ENCODE measurements at places on chromosomes 7 and 10. TPM values are rescaled to one million over a fixed set of nuclear protein-coding genes. Genes with fewer than 3 reads are reported as not detected.

DNA sequence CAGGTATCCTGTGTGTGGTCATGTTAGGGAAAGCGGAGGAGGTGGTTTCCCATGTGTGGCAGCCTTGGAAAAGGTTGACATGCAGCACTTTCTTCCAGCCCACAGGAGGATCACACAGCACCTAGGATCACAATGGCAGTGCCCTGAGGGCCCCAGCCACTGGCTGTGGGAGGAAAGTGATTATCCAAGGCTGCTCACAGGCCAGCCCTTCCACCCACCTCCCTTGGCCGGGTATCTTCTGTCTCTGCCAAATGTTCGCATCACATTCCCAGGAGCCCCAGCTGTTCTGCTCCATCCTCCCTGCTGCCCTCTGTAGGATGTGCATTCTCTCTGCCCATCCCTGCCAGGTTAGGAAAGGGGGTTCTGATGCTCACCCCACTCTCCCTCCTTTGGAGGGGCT, 2.5 kb upstream of the MLXIPL start:
- no peak for DNase-seq

- DNase-seq: no peak
Observed at GRCh38 chr7:27174874-27175625, 930 bp upstream of the HOXA10 start.

CTAGE6 gene
- 1.3 TPM for total RNA-seq

- DNase-seq: no peak
Observed at GRCh38 chr10:28001353-28001752, 2.5 kb upstream of the ODAD2 start.

PNLIP gene
- not detected for total RNA-seq

ADAMTS14 gene
- total RNA-seq: 0.25 TPM

HOXA3 gene
- total RNA-seq: not detected

DNA sequence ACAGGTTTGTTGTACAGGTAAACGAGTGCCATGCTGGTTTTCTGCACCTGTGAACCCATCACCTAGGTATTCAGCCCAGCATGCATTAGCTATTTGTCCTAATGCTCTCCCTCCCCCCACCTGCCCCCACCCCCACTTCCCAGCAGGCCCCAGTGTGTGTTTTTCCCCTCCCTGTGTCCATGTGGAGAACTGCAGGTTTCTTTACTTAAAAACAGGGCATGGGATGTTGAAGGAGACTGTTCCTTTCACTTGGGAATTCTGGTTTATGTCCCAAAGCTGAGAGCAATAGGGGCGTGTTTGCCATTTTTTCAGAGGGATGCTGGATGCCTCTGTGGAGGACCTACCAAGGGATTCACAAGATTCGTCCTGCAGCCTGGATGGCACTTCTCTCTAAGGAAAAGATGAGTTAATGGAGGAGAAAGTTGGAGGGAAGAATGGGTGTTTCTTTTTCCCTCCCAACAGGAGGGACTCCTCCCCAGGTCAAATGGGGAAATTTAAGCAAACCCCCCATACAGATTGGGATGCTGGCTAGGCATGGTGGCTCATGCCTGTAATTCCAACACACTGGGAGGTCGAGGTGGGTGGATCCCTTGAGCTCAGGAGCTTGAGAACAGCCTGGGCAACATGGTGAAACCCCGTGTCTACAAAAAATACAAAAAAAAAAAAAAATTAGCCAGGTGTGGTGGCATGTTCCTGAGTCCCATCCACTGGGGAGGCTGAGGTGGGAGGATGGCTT, 136.0 kb downstream of the GALNT17 start:
- no peak for DNase-seq

DNA sequence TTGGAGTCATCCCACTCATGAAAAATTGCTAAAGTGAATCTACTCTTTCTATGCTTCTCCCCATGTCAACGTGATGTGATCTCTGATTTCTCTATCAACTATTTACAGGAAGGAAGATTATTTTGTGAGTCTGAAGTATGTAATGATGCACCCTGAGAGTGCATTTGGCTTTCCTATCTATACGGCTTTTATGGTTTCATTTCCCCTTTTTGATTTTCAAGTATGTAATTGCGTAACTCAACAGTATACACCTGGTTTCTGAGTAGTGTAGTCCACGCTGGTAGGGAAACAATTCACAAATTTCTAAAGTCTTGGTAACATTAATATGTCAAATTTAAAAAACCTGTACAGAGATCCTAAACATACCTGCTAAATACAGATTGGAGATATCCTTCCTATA, 194.7 kb upstream of the SEMA3A start:
- no peak for DNase-seq

- no peak for DNase-seq
Observed at GRCh38 chr10:121741248-121741792, 143.1 kb upstream of the FGFR2 start.

DNA sequence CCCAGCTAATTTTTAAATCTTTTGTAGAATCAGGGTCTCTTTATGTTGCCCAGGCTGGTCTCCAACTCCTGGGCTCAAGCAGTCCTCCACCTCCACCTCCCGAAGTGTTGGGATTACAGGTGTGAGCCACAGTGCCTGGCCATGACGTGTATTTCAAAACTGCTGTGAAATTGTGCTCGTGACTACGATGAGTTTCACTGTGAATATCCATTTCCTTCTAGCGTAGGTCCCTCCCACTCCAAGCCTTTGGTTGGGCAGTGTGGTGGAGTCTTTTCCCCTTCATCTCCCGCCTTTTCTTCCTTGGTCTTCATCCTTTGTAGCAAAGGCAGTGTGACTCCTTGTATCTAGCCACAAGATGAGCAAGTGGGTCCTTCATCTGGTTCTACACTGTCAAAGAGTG, 56.2 kb downstream of the CUL1 start:
- no peak for DNase-seq

- DNase-seq: no peak
Observed at GRCh38 chr10:689452-690371, at the start of gene DIP2C. Gene DIP2C, minus strand, starts transcription at chr10:689668. Its CDS starts 90 bp downstream, at chr10:689578.

GRCh38 chr7:22654831-22655230, 72.2 kb upstream of the IL6 start:
- no peak for DNase-seq

TMEM176A gene
- total RNA-seq: not detected

DNA sequence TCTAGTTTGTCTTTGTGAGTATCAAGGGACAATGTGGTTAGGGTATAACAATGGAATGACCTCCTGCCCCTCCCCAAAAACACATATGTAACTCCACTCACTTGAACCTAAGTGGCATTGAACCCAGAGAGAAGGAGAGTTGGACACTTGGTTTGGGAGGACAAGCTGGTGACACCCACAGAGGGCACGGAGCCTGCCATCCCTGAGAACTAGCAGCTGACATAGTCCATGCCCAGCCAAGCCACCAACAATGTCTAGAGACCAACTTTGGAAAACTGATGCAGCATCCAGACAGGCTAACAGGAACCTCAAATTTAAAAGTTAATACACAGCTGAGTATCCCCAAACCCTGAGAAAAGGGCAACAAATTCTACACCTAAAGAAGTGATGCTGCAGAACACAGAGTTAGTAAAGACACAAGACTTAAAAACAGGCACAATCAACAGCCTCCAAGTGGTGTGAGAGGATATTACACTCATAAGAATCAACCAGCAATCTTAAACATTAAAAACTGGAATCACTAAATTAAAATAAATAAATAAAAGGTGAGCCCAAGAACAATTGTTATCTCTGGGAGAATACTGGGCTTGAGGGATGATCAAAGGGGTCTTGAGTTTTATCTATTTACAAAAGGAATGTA, 27.2 kb downstream of the NUDCD3 start:
- DNase-seq: no peak

DNA sequence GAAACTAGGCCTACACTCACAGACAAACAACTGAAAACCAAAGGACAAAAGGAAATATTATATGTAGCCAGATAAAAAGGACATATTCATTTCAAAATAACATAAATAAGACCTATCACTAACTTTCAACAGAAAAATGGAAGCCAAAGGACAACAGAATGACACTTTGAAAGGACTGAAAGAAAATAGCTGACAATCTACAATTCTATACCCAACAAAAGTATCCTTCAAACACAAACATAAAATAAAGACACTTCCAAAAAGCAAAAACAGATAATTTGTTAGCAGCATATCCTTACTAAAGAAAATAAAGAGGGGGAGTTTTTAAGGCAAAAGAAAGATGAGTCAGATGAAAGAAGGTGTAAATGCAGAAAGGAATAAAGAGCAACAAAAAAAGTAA, 7.9 kb upstream of the ZNF746 start:
- DNase-seq: no peak

DNA sequence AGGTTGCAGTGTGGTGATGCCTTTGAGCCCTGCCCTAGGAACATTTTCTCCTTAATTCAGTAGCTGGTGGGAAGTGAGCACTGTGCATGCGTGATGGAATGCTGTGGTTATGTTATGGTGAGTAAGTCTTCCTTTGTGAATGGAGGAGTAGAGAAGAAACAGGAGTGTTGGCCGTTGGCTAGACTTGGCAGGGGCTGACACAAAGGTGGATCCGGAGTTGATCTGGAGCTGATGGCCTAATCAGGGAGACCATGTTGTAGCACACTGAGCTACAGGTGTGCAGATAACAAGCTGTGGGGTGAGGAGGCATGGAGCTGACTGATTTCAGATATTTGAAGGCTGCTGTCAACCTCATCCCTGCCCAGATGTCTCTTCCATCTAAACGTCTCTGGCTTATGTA, 122.3 kb downstream of the CNNM2 start:
- DNase-seq: no peak

IGFBP3 gene
- total RNA-seq: 0.25 TPM
